ENCODE measurements at places on chromosomes 11 and 22.

GRCh38 chr11:14340721-14341120 is 18.3 kb downstream of the RRAS2 start:
- no peak for DNase-seq

DNA sequence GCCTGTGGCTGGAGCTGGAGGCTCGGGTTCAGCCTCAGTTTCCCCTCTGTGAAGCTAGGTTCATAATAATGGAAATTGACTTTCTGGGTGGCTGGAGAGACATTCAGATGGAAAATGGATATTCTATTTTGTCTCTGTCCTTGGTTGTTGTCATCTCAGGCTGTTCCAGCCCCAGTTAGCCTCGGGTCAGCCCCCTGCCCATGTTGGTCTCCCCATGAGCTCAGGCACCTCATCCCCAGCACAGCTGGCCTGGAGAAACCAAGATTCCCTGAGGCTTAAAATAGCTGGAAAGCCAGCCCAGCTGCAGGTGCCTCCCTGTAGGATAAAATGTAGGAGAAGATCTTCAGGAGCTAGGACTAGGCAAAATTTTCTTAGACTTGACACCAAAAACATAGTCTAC is 129.5 kb downstream of the MED15 start:
- DNase-seq, result no peak

DNA sequence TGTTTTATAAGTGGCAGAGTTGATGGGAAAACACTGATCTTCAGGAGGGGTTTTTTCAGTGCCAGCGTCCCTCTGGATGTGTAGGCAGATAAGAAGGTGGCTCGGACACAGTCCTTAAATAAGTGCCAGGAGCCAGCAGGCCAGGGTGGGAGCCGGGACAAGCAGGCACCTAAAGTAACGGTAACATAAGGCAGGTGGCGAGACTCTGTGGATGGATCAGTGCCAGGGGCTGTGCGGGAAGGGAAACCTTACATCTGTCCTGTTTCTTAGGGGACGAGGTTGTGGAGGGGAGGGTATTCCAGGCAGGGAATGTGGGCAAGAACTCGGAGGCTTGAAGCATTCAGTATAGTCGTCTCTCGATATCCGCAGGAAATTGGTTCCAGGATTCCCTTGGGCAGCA is 15.9 kb downstream of the BCR start:
- DNase-seq, result no peak

- DNase-seq, result no peak
Measured at GRCh38 chr11:104731890-104732289, 166.4 kb downstream of the CASP12 start.

DNA sequence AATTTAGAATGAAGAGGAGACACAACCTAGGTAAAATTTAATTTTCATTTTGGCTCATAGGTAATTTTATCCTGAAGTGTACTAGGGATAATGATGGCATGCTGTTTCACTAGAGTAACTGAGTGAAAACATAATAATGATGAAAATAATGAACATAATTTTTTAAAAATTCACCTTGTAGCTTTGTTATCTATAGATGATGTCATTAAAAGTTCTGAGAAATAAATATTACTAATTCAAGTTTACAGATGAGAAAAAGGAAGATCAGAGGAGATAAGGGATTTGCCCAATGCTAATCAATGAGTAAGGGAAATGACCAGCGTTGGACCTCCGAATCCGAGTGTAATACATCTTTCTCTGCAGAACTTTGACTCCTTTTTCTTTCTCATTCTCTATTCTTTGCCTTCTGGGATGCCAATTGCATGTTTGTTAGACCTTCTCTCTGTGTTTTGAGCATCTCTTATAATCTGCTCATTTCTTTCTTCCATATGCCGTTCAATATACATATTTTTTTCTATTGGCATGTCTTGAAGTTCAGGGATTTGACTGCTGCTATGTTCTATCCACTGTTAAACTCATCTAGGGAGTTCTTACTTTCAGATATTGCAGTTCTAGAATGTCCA is 186.5 kb downstream of the SNX19 start:
- no peak for DNase-seq
